ENCODE measurements at places on chromosomes 7 and 10. TPM values are rescaled to one million over a fixed set of nuclear protein-coding genes. Genes with fewer than 3 reads are reported as not detected.

DNA sequence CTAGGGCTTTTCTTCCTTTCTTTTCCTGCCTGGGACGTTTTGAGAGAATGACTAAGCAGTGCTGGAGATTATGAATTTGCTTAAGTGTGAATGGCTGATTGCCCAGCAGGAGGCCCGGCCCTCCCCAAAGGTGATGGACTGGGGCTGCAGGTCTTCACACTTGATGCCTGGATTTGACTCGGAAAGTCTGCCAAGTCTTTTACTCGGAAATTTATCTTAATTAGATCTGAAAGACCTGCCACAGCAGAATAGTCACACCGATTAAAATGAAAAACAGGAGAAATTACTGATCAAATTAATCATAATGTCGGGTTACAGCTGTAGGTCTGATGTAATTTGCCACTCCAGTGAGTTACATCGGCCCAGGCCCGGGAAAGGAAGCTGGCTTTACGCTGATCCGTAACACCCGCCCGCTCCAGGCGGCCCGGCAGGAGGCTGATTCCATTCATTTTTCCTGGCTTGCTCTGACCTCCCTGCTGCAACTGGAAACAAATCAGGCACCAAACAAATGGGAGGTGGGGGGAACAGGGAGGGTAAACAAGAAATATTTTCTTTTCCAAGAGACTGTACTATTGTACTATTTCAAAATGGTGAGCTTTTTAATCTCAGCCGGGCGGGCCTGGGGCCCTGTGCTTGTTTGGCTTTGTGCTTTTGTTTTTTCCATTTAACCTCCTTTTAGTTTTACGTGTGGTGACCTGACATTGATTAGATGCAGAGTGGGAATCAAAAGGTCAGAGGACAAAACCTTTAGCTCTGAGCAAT is 212.4 kb upstream of the YAE1 start:
- peak; percentile 79 for DNase-seq

GRCh38 chr10:64174666-64175255 is 653.6 kb downstream of the REEP3 start:
- DNase-seq: no peak

DNA sequence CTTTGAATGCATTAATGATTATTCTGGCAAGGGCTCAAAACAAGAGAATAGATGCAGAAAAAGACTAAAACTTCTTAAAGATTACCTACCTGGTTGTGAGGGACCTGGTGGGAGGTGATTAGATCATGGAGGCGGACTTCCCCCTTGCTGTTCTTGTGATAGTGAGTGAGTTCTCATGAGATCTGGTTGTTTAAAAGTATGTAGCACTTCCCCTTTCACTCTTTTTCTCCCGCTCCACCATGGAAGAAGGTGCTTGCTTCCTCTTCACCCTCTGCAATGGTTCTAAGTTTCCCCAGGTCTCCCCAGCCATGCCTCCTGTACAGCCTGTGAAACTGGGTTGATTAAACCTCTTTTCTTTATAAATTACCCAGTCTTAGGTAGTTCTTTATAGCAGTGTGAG is 226.6 kb downstream of the ARHGAP12 start:
- no peak for DNase-seq

- no peak for DNase-seq
These were observed at the start of gene PDE6C for GRCh38 chr10:93612311-93612710. Gene PDE6C (plus strand): TSS chr10:93612537. CDS start chr10:93612726, 189 bp downstream.

Gene CYP2E1
- 19.9 TPM for total RNA-seq

Gene OPALIN
- not detected for total RNA-seq
